ENCODE measurements at places on chromosomes 12 and 14.

- H3K4me1 ChIP-seq: no peaks in the 10 kb centered on the region
- no peak overlapping the region for H3K4me3 ChIP-seq
- H3K27ac ChIP-seq: no peak overlapping the region
- H3K27me3 ChIP-seq: no peaks in the 10 kb centered on the region
These were observed 30.4 kb upstream of the PPP2R5E start for GRCh38 chr14:63573581-63573980.

DNA sequence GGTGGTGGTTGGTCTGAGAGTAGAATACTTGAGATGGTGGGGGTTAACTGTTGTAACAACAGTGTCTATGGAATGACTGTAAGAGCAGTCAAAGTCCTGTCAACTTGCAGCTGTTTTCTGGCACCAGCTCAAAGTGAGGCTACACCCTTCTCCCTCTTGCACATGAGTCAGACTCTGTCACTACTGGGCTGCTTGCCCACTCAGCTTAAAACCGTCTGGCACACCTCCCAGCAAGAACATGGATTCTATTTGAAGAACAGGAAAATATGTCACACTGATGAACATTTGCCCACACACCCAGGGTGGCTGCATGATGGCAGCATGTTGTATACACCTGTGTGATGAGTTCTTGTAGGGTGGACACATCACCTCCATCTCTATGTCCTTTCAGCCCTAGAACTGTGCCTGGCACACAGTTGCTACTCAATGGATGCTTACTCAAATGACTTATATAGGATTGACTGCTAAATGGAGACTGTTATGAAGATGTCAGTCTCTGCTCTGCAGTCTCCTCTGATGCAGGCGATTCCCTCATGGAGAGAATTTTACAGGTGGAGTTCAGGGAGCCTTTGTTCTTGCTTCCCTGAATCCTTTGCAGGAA lies 19.3 kb upstream of the SERPINA6 start:
- DNase-seq: no peak
- H3K4me1 ChIP-seq: no peaks in the 10 kb centered on the region
- no peak overlapping the region for H3K4me3 ChIP-seq
- no peak overlapping the region for H3K27ac ChIP-seq

DNA sequence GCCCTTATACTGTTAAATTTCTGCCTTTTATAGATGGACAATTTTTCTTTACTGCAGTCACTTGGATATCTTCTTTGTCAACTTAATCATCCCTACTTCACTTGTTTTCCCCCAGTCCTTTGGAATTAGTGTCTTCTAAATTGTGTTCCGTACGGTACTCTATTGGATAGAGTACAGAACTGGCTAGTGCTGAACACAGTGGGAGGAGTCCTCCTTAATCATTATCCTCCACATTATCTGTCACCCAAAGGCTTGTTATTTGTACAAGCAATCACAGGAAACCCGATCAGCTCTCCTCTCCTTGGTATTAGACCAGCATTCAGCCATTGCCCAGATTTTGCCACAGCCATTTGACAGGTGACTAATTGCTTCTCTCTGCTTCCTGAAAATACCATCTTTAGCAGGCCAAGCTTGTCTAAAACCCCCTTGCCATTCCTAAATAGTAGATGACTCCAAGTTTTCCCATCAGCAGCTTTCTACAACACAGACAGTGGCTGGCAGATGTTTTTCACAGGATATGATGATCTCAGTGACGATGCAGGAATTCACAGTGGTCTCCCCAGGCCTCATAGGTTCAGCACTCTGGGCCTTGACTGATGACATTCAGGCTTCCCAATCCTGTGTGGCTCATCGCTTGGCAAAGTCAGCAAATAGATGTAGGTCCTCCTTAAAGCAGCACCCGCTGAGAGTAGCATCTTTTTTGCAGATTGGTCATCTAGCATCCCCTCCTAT lies 216.0 kb upstream of the RGS6 start:
- no peak overlapping the region for H3K4me3 ChIP-seq
- peak; percentile 29 for DNase-seq
- H3K4me1 ChIP-seq: no peaks in the 10 kb centered on the region

- no peak overlapping the region for H3K27ac ChIP-seq
- no peaks in the 10 kb centered on the region for H3K27me3 ChIP-seq
- peaks cover 6% of the 10 kb centered on the region for H3K4me1 ChIP-seq
- no peak for DNase-seq
These were observed 3.5 kb upstream of the PHLDA1 start for GRCh38 chr12:76035045-76035444.

DNA sequence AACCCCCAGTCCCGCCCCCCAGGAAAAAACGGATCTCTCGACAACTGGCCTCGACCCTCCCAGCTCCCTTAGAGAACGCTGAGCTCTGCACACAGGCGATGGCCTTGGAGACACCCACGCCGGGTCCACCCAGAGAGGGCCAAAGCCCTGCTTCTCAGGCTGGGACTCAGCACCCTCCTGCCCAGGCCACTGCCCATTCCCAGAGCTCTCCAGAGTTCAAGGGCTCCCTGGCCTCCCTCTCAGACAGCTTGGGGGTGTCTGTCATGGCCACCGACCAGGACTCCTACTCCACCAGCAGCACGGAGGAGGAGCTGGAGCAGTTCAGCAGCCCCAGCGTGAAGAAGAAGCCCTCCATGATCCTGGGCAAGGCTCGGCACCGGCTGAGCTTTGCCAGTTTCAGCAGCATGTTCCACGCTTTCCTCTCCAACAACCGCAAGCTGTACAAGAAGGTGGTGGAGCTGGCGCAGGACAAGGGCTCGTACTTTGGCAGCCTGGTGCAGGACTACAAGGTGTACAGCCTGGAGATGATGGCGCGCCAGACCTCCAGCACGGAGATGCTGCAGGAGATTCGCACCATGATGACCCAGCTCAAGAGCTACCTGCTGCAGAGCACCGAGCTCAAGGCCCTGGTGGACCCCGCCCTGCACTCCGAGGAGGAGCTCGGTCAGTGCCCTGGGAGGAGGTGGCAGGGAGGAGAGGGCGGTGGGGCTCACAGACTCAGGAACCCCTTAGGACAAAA lies 95.8 kb downstream of the LGMN start:
- no peaks in the 10 kb centered on the region for H3K4me1 ChIP-seq
- no peak overlapping the region for H3K27ac ChIP-seq
- H3K4me3 ChIP-seq: no peak overlapping the region
- DNase-seq: no peak

GRCh38 chr14:62308891-62309290 lies 546.7 kb downstream of the SNAPC1 start:
- no peak overlapping the region for H3K4me3 ChIP-seq
- H3K27ac ChIP-seq: no peak overlapping the region
- no peaks in the 10 kb centered on the region for H3K4me1 ChIP-seq
- no peaks in the 10 kb centered on the region for H3K36me3 ChIP-seq
- no peak for DNase-seq
- no peaks in the 10 kb centered on the region for H3K27me3 ChIP-seq
